ENCODE measurements at places on chromosomes 16 and 17.

DNA sequence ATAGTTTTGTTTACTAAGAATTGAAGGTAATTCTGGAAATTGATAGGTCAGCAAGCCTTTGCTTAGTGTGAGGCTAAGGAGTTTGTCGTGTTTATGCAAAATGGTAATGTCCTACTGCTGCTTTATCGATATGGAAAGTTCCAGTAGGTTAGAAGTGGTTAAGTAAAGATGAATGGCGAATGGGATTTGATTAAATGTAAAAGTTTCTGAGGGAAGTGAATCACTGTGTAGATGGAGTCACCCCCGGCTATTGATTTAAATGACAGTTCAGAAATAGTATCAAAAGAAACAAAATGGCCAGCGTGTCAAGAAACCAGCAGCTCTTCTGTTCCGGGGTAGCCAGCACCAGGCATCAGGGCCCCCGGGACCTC is 131.4 kb downstream of the RPTOR start:
- DNase-seq, result no peak

GRCh38 chr16:78896280-78896679 is 704.3 kb downstream of the MAF start:
- DNase-seq, result no peak

- no peak for DNase-seq
These were observed 16.1 kb upstream of the RPTOR start for GRCh38 chr17:80528536-80528935.

GRCh38 chr17:81641825-81642489 is 5.0 kb downstream of the TSPAN10 start:
- DNase-seq, result no peak

DNA sequence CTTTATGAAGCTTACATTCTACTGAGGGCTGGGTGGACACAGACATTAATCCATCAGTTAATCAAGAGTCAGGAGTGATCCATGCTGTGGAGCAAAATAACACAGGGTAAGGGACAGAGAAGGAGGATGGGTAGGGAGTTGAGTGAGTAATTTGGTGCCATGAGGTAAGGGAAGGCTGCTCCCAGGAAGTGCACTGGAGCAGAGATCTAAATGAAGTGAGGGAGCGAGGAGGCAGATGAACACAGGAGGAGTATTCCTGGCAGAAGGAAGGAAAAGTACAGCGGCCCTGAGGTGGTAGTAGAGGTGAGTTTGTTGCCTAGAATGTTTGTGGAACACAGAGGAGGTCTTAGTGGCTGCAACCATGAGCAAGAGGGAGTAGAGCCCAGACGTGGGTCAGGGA is 34.8 kb downstream of the ASIC2 start:
- DNase-seq, result no peak

- no peak for DNase-seq
These were observed 499.4 kb upstream of the HSBP1 start for GRCh38 chr16:83308414-83308813.
